ENCODE measurements at places on chromosomes 5 and 9.

DNA sequence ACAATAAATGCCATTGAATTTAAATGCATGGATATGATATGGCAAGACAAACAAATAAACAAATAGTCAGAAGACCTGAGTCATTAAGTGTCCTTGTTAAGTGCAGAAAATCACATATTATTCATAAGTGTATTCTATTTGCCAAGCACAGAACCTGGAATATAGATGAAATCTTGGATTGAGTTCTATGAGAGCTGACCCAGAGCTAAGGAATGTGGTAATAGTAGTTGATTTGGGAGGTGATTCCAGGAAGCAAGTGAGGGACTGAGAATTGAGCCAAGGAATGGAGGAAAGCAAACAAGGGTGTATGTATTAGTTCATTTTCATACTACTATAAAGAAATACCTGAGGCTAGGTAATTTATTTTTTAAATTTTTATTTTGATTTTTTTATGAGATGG is 208.9 kb downstream of the TRIM32 start:
- DNase-seq: no peak

DNA sequence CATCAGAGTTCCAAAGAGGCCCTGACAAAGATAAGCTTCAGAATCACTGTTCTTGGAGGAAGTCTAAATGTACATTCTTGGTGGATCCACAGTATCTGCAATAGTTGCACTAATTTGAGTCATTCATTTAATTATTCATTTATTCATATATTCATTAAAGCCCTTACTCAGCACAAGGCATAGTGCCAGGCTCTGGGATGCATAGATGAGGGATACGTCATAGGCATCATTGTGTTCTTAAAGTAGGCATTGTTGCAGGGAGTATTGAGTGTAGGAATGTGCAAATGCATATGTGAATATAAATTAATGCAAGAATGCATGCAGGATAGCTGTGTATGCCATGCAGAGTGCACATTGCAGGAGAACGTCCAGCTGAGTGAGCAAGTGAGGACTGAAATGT is 100.7 kb downstream of the DRD1 start:
- DNase-seq: no peak

DNA sequence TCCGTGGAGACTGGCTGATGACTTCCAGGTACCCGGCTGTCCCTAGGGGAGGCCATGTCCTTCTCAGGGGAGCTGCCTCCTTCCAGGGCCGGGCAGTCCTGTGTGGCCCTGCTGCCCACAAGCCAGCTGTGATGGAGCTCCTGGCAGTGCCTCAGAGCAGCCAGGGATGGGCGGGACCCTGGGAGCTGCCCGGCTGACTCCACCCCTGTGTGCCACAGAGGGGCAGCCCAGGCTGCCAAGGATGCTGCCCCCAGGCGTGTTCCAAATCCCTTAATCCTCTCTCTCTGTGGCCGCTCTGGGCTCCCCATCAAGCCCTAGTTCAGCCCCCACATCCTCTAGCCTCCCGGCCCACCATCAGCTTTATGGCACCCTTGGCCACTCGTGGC is 7.0 kb upstream of the SCGB3A1 start:
- DNase-seq: no peak

DNA sequence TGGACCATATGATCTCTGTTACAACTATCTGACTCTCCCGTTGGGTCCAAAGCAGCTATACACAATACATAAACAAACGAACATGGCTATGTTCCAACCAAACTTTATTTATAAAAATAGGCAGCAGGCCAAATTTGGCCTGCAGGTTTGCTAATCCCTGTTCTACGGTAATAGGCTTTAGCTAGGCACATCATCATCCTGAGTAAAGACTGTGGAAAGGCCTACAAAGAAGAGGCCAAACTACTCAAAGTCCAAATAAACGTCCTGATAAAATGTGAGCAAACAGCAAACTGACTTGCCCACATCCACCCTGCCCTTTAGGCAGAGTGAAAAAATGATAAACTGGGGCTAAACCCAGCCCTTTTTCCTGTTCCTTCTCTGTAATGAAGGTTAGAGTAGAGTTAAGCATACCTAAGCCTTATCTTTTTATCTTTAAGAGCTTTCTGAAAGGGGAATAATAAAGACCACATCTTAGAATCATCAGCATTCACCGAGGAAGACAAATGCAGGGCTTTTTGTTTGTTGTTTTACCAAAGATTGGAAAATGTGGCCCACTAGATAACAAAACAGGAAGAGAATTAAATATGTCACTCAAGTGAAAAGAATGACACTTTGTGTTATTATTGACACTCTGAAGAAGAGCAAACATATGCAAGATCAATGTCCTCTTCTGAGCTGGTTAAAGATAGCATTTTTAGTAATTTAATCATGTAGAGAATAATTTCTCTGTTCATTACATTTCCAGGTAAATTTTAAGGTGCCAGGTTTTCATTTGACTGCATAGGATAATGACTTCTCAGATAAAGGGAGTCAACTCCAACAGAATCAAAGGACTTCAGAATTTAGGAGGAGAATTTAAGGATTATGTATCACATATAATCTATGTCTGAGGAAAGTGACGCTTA is 160.0 kb upstream of the GNA14 start:
- DNase-seq: no peak

DNA sequence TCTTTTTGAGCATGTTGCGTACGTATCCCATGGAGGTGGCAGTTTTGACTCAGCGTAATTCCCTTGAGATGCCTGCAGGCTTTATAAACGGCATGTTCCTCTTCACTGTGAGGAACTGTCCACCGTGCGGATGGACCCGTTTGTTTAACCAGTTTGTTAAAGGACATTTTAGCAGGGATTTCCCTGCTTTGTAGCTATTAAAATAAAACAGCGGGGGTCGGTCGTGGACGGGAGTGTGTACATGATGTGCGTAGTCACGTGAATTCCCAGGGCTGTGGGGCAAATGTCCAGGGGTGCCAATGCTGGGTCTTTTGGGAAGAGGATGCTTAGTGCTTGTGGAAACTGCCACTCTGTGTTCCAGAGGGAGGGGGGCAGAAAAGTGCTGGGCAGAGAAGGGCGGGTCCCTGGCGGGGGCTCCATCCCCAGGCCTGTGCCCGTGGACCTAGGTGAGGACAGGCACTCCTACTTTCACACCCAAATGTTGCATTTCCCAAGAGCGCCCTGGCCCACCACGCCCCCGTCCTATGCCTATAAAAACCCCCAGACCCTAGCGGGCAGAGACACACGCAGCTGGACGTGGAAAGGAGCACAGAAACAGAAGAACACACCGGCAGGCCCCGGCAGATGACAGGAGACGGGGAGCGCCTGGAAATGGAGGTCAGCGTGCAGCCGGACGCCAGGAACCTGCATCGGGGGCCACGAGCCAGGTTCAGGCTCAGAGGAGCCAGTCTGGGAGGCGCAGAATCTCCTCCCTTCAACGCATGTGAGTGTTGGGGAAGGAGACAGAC is 4.0 kb upstream of the TERT start:
- no peak for DNase-seq

GRCh38 chr9:107472581-107473340 is 16.8 kb downstream of the KLF4 start:
- no peak for DNase-seq

DNA sequence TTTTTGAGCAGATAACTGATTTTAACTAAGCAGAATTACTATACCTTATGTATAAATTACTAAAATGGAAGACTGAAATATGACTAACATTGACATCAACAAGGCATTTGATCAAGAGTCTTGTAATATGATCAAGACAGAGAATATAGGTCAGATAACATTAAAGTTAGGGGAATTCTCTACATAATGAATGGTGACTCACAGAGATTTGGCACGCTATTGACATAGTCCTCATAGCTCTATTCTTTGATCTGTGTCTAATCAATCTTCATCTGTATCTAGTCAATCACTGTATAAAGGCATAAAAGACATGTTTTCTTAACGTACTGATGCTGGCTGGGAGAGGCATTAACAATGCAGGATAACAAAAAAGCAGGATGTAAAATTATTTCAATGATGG is 17.4 kb downstream of the ABITRAM start:
- DNase-seq: no peak

- DNase-seq: no peak
These were observed 9.2 kb downstream of the JADE2 start for GRCh38 chr5:134534726-134535110.

DNA sequence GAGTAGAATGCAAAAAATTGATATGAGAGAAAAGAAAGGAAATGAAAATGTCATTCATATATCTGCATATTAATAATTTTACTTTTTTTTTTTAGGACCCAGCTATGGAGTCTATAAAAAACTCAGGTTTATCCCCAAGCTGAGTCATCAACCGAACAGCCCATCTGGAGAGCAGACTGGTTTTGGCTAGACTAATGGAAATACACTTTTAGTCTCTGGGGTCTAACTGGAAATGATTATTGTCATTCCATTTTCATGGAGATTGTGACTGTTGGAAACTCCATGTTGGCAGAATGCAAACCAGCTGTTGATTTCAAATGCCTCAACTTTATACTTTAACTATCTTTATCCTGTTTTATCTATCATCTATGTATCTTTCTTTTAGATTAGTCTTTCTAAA is 28.7 kb downstream of the ANXA1 start:
- no peak for DNase-seq

DNA sequence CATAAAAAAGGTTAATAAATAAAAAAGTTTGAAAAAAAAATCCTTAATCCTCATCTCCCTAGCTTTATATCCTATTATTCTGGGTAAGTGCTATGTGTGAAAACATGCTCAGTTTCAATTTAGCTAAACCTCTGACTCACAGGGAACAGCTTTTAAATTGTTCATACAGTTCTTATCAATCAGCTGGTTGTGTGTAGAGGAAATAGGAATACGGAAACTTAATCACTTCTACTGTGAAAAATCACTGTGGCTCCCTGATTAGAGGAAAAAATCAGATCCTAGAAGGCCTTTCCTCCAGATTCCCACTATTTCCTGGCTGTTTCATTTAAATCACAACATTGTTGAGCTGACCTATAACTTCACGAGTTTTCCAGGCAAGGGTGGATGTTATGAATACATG is 120.5 kb downstream of the MARCHF3 start:
- no peak for DNase-seq

GRCh38 chr9:94734054-94734754 is 7.7 kb downstream of the AOPEP start:
- no peak for DNase-seq

DNA sequence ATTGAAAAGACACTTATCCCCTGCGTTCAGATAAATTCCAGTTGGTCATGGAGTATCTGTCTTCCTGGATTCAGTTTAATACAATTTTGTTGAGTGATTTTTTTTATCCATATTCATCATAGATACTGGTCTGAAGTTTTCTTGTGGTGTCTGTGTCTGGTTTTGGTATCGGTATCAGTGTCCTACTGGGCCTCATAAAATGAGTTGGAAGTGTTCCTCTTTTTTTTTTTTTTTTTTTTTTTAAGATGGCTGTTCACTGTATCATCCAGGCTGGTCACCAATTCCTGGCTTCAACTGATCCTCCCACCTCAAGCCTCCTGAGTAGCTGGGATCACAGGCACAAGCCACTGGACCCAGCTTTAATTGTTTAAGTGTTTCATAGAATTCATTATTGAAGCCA is 2.9 kb upstream of the CAMSAP1 start:
- DNase-seq: no peak

- DNase-seq: no peak
These were observed 128.3 kb downstream of the TLE1 start for GRCh38 chr9:81560851-81561732.

DNA sequence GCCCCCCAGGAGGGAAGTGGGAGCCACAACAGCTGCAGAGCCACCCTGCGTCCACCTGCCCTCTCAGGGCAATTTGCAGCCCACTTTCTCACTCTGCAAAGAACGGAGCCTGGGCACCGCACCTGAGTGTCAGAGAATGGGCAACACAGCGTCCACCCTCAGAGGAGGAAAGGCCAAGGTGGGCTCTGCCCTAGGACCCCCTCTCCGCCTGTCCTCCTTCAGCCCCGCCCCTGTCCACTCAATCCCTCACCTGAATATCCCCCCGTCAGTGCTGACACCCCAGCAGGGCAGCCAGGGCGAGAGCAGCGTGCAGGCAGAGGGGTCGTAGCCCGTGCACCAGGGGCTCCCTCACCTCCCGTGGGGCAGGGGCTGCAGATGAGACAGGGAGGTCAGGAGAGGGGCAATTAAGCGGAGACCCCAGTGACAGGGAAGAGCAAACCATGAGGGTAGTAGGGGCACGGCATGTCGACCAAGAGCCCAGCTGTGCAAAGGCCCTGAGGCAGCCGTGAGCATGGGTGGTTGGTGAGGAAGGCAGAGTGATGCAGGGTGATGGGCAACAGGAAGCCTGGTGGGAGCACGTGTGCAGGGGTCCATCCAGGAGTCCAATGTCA is 140.3 kb downstream of the OLFM1 start:
- no peak for DNase-seq

- no peak for DNase-seq
These were observed 9.1 kb downstream of the ENHO start for GRCh38 chr9:34513567-34514214.

- no peak for DNase-seq
These were observed 12.0 kb downstream of the PRR16 start for GRCh38 chr5:120476063-120476462.

DNA sequence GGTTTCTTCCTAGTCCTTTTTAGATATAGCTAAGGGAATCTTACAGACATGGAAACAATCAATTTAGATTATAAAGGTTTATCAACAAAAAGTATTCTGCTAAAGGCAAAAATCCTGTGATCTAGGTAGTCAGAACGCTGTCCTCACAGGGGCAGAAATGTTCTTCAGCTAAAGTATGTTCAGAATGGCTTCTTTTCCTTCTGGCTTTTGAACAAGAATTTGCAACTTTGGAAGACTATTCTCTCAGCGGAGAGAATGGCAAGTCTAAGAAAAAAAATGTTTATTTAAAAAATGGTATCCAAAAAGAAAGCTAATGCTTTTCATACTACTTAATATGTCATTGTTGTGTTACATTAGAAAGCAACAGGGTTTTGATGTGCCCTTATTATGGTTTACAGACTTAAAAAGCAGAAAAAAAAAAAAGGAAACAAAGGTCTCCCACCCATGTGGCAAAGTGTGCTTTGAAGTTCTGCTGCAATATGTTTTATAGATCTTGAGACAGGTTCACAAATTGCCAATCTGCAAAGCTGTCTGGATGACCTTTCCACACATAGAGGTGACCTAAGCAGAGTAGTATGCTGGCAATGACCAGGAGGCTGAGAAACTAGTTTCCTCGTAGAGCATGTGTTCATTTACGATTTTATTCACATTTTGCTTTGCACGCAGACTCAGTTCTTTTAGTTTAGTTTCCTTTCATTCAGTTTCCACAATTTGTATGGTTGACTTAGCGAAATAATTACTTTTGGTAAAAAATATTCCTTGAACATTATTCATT is 45.1 kb upstream of the PJA2 start:
- DNase-seq: no peak

GRCh38 chr5:38426490-38426889 is 130.0 kb downstream of the LIFR start:
- no peak for DNase-seq

DNA sequence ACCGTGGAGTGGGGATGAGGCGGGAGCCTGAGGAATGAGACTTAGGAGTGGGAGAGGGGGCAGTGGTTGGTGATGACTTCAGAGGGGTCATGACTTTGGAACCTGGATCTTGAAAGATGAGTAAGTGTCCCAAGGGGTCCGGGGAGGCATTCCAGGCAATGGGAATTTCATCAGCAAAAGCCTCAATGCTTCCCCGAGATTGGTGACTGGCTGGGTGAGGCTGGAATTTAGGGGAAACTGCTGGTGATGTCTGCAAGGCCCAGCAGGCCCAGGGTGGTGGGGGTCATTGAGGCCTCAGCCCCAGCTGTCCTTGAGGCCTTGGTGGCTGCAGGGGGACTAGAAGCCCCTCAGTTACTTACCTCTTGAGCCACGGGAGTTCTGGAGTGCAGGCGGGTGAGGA is 7.5 kb downstream of the NDST1 start:
- DNase-seq: no peak

- no peak for DNase-seq
These were observed 54.2 kb upstream of the BASP1 start for GRCh38 chr5:17163221-17163620.

GRCh38 chr5:110258460-110259216 is 467.8 kb downstream of the TMEM232 start:
- no peak for DNase-seq
